ENCODE measurements at places on chromosomes 11 and 22.

DNA sequence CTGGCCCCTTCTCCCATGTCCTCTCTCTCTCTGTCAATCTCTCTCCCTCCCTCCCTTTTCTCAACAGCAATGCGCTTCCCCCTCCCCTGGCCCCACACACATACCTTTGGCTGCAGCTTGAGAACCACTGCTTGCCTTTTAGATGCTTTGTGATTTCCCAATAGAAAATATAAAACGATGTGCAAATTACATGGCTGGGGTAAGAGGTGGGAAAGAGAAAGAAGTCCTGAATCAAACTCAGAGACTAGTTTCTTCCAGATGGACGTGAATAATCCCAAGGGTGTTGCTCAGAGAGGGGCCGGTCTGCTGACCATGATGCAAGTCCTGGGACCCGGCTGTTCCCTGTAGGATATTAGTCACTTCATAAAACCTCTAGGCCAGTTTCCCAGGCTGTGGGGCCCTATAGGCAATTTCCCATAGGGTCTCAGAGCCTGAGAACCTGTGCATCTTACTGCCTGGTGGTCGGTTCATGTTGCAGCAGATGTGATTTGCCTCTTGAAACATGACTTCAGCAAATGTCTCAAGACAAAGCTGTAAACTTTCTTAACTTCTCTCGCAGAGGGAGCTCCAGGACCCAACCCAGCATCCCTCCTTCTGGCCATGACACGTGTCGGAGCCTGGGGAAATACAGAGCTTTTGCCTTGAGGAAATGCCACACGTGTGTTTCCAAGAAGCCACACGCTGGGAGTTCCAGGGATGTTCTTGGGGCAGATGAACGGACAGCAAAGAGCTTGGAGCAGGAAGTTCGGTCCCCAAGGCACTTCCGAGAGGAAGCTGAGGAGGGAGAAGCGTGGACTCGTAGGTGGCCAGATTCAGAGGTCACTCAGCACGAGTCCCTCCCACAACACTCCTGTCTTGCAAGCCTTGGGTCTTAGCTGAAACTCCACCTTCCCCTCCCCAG is 34.5 kb upstream of the ETS1 start:
- no peak for DNase-seq

DNA sequence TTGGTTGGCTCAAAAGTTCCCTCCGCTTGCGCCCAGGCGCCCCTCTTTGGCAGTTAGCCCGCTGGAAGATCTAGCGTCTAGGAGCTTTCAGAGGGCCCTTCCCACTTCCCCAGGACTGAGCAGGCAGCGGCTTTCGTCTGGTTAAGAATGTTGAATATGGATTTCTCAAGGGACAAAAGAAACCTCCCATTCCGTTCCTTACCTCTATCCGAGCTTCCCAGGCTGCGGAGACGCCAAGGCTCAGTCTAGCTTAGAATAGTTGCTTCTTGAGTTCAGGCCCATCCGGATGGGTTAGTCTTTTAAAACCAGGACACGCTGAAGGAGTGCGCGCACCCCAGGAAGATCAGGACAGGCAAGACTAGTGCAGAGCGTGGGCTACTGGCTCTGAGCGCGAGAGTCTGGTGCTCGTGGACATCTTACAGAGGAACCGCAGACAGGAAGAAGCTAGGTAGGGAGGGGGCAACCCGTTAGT is 1.6 kb downstream of the NELL1 start:
- no peak for DNase-seq

DNA sequence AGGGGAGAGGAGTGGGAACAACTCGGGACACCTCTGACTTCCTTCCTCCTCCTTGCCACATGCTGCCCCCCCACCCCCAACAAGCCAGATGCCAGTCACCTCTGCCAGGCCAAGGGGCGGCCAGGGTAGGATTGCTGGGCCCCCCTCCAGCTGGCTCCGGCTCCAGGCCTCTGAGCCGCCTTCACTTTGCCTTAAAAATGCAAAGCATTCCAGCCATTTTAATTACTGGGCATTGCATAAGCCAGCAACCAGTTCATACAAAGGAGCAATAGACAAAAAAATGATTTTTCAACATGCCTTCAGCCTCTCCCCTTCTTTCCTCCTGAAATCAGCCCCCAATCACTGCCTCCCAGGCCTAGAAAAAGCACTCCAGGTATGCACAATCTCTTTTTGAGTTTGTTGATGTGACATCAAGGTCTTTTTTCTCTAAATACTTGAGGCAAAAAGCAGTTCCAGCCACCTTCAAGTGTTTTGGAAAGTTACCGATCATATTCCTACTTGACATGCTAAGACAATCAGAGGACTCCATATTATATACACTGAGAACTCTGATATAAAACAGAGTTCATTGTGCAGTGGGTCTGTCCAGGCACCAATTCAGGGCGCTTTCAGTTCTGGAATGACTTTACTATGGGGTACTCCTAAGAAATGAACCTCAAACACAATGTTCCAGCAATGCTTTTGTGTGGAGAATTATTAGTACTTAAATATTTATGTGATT is 12.4 kb upstream of the TIMP3 start:
- DNase-seq: no peak

DNA sequence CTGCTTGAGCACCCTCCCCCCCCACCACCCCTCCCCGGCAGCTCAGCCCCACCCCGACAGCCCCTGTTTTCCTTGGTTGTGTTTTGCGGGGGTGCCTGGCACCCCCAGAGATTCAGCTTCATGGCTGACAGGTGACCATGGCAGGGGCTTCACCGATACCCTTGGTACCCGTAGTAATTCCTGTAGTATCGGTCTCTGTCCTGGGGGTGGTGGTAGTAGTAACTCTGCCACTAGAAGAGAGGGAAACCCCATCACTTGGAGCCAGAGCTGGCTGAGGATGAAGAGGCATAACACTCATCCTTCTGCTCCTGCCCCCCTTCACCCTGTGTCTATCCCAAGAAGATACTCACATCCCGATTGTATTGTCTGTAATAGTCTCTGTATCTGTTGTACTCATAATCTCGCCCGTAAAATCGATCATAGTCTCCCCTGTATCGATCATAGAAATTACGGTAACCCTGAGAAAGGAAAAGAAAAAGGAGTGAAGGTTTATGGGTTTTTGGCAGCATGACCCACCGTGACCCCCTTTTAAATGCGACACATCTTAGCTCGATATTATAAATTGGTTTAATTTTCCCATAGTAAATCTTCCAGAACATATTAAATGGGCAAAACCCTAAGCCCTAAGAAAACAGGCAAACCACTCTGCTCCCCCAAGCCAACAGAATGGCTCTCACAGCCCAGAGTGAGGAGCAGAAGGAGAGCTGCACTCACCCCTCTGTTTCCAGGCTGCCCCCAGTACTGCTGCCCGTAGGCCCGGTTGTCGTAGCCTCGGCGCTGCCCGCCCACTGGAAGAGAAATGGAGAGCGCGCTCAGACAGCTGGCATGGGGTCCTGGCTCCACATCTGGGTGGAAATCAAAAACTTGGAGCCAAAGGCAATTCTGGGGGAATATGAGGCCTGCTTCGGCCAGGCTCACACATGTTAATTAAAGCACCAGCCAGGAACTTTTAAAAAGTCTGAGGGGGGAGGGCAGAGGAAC is 8.0 kb downstream of the GNG3 start:
- no peak for DNase-seq

DNA sequence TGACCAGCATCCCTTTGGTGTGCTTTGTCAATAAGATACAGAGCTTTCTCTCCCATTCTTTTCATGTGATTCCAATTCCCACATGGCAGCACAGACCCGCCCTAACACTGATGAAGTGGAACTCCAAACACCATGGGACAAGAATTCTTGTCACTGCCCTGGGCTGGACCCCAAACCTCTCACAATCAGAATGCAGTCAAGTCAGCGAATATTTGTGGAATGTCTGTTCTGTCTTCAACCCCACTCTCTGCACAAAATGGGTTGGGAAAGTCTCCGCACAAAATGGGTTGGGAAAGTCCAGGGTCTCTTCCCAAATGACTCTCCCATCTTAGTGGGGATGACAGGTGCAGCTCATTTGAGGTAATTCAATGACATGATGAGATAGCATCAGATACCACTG is 138.9 kb upstream of the TEAD1 start:
- no peak for DNase-seq

GRCh38 chr22:25347752-25348102 is 128.3 kb downstream of the CRYBB2 start:
- no peak for DNase-seq

GRCh38 chr11:3971756-3972404 is 116.4 kb downstream of the STIM1 start:
- DNase-seq: peak; percentile 5

DNA sequence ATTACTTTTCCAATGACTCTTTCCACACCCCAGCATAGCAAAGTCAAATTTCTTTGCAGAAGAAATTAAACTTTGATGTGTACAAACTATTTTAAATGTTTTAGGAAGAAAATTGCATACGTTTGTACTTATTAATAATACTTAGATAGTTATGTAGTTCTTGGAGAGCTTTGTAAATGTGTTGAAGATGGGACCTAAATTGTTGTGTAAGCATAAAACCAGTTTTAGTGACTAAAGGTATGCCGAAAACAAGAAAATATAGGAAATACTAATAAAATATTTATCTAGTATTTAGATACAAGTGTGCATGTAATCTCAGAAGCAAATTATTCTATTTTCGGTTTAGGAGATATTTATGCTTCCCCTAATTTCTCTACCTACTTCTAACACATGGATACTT is 4.2 kb upstream of the OR52N4 start:
- no peak for DNase-seq

- DNase-seq: no peak
Observed at GRCh38 chr22:21927174-21927823, 25.3 kb downstream of the PPM1F start.

GRCh38 chr11:11989774-11990744 is 18.4 kb downstream of the DKK3 start:
- no peak for DNase-seq

DNA sequence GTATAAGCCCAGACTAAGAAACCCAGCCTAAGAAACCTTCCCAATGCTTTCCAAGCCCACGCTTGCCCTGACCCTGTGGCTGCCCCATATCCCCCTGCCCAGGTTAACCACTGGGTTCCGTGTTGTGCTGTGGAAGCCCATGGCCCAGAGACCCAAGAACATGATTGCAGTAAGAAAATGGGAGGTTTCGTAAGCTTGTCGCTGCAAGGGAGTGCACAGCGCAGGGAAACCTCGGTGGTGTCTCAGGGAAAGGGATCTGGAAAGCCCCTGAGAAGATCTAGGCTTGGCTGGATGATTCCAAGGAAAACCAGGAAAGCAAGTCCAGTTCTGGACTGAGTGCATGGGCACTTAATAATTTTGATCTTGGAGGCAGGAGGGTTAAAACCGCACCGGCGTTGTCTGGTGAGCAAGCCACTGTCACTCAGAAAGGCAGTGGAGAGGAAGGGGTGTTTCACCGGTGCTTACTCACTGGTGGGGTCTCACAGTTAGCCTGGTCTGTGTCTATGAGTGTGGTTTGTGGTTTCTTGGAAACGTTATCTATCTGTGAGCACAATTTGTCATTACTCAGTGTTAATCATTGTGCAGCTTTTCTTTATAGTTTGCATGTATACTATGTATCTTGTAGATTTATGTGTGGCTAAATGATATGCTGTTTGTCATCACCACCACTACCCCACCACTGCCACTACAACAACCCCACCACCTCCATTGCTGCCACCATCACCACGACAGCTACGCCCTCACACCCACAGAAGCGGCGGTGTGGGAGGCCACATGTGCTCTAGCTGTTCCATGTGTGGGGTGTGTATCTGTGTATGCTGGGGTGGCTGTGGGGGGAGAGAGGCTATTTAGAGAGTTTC is 53.3 kb upstream of the PRDM11 start:
- peak; percentile 73 for DNase-seq

- DNase-seq: no peak
Observed at GRCh38 chr22:39935612-39936011, 24.6 kb upstream of the TMA7B start.

DNA sequence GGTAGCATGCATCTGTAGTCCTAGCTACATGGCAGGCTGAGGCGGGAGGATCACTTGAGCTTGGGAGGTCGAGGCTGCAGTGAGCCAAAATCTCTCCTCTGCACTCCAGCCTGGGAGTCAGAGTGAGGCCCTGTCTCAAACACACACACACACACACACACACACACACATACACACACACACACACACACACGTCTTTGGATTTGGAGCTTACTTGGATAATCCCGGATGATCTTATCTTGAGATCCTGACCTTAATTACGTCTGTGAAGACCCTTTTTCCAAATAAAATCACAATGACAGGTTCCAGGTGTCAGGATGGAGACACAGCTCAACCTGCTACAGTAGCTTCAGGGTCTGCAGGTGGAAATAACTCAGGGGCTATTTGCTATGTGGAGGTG is 1.1 kb downstream of the UPB1 start:
- no peak for DNase-seq

DNA sequence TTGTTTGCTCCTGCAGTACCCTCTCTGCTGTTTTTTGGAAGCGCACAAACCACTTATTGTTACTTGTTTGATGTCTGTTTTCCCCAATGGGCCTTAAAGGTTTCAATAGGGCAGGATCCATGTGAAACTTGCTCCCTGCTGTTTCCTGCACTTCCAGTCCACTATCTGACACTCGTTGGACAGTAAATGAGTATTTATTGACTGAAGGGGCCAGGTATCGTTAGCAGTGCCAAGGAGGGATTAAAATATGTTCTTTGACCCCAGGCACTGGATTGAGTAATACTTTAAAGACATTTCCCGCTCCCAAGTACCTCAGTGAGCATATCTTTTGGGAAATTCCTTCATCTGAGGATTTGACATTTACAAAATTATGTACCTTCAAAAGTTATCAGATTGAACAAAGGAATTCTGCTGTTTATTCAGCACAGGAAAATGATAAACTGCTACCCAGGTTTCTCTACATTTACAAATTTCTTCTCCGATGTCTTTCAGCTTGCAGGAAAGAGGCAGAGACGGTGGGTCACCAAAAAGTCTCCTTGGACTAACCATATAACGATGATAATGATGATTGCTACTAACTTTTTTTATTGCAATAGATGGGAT is 23.3 kb upstream of the OR9Q2 start:
- DNase-seq: no peak

GRCh38 chr11:31499576-31500178 is 9.7 kb downstream of the IMMP1L start:
- DNase-seq: no peak

DNA sequence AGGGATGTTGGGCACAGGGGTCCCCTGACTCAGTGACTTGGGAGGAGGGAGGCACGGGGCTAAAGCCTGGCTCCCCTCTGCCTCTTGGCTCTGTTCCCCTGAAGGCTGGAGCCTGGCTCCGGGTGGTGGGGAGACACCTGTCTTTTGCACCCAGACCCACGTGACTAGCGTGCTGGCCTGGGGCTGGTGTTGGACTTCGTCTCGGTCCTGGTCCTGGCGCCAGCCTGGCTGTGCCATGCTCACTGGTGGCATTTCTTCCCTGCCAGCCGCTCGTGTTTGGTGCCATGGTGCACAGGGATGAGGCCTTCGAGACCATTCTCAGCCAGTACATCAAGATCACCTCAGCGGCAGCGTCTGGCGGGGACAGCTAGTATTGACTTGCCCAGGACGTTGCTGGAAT is 56.7 kb downstream of the GRAMD4 start:
- no peak for DNase-seq
